ENCODE measurements at places on chromosomes 7 and 10.

DNA sequence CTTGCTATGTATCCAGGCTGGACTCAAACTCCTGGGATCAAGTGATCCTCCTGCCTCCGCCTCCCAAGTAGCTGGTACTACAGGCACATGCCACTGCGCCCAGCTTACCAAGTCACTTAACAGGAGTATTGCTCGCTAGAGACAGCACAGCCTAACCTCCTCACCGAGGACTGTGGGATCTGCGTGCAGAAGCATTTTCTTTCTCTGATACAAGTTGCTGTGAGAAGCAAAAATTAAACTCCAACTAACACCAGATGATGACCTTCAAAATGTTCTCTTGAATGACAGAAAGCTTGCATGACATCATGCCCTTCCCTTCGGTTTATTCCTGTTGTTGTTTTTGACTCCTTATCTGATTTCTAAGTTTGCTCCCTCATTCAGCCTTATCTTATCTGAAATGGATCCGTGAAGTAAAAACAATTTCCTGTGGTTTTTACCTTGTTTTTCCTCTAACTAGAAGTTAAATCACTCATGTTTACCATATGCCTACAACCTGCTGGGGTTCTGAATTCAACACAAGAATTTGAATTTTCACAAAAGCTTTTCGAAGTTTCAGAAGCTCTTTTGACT is 94.4 kb upstream of the KIF5B start:
- DNase-seq, result no peak

DNA sequence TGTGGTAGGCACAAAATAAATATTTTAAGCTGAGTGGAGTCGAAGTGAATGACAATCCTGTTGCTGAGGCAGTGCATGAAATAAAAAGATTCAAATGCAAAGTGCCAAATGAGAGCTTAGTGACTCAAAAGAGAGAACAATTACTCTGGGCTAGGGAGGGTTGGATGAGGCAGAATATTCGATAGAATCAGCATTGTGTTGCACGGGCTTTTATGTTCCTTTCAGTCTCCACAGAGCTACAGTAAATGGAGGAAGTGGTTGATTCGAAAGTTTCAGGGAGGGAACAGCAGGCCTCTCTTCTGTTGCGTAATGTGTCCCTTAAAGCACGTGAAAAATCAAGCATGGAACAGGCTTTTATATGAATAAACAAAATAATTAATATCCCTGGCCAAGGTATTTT is 599.3 kb upstream of the CELF2 start:
- DNase-seq, result peak; percentile 15

DNA sequence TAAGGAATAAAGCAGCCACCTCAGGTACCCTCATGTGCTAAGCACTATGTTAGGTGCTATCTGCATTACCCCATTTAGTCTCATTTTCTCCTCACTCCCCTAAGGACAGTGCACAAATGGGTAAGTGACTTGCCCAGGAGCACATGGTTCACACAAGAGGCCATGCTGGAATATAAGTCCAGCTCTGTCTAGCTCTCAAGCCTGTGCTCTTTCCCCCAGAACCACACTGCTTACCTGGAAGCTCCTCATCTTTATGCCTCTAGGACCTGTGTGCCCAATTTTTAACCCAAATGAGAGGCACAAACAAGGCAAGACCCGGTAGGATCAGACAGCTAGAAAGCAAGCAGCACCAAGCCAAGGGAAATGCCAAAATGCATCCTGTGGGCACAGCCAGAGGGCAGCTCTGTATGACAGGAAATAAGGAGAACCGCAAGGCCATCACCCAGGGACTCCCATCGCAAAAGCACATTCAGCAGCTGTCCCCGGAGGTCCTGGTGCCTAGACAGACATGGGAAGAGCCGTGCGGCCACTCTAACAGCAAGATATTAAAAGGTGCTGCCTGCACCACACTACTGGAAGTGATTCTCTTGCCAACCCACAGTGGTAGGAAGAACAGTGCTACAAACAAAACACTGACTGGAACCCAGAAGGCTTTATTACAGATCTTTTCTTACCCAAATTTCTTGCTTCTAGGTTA is 88.1 kb downstream of the GSAP start:
- DNase-seq, result no peak

DNA sequence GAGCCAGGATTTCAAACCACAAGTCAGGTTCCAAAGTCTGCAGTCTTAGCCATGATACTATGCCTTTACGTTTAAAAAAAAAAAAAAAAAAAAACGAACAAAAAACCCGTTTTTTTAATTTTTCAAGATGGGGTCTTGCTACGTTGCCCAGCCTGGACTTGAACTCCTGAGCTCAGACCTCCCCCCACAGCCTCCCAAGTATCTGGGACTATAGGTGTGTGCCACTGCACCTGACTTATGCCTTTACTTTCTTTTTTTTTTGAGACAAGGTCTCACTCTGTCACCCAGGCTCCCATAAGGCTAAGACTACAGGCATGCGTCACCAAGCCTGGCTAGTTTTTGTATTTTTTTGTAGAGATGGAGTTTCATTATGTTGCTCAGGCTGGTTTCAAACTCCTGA is 14.7 kb downstream of the ASNS start:
- no peak for DNase-seq

- peak; percentile 86 for DNase-seq
Observed at GRCh38 chr10:14185316-14186045, 145.2 kb downstream of the FRMD4A start.

DNA sequence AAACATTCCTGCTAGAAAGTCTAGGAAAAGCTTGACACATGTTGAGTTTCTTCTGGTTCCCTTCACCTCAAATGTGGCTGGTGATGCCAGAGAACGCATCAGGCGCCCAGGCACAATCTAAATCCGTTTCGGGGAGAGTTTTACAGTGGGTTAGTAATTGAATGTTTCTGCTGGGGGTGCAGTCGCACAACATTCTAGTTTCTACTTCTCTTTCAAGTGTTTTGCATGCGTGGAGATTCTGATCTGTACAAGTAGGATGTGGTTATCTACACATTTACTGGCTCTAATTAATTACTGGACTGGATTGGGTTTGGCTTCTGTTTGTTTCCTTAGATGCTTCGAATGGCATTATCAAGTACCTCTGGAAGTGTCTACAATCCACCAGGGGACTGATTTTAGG is 173.8 kb downstream of the TMEM26 start:
- DNase-seq, result no peak
